ENCODE measurements at places on chromosomes 5 and 9.

DNA sequence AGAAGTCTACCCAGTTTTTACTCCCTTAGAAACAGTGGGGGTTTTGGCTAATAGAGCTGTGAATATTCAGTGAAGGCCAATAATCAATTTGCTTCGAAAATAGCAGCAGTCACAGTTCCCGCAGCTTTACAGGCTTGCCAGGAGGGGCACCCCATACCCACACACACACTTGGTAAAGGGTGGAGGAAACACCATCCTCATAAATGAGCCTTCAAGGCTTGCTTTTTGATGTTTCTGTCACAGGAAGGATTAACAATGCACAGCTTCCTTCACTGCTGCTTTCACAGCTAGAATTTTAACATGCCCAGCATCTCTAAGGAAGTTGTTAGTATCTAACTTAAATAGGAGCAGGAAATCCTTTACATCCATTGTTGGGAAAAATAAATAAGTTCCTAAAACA, 1247.5 kb upstream of the C9orf72 start:
- no peak for DNase-seq

GRCh38 chr9:121281614-121282276, 13.8 kb downstream of the GSN start:
- no peak for DNase-seq

DNA sequence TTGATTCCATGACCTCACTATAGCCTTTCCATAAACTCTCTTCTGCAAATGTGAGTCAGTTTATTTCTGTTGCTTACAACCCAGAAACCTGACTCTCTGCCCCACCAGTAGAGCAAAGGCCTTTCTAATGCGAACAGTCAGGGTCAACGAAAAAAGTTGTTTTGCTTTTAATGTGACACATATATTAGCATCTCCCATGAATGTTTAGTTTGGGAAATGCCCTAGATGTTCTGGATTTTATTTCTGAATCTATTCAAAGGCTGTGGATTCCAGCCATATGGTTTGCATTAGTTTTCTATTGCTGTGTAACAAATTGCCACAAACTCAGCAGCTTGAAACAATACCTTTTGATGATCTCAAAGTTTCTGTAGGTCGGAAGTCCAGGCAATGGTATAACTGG, 193.5 kb downstream of the GNA14 start:
- DNase-seq = no peak

DNA sequence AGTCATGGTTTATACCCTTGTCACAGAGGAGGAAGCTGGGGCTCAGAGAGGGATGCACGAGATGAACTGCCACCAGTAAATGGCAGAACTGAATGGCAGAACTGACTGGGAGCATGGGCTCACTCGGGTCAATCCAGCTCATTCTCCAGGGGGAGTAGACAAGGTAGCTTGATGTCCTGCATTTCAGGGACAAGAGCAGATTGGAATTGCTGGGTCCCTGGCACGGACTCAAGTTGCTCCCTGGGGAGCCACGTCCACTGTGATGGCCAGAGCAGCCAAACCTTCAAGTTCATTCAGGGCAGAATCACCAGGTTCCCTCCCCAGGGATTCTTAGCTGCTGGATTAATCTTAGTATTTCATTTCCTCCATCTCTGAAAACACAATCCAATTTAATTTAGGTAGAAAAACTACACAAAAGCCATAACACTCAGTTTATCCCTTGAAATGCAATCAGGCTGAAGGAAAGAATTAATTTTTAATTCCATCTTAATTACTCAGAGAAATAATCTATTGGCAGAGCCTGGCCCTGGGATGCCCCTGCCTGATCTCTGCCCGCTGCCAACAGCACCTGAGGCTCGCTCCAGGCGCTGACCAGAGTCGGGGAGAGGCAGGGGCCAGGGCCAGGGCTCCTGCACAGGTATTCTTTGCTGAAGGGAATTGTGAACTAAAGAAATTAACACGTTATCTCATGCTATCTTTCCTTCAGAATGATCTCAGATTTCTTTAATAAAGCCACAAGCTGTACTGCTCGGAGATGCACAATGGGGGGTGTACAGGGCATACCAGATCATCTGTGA, 42.0 kb upstream of the UNC5A start:
- DNase-seq = no peak

DNA sequence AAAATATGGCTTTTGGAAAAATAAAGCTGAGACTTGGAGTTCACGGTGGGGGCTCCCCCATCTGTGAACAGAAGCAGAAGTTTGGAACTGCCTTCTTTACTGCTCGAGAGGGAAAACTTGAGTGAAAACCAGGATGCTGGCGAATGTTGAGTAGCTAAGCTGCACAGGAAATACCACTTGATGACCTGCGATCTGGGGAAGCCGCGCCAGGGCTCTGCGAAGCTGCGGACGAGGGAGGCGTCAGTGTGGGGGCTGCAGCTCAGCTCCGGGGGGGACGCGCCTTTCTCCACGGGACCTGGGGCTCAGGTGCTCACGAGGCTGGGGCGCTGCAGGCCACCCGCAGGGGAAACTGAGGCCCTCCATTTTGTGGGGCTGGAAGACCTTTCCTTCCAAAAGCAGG, 62.3 kb downstream of the TENT4A start:
- DNase-seq = no peak

DNA sequence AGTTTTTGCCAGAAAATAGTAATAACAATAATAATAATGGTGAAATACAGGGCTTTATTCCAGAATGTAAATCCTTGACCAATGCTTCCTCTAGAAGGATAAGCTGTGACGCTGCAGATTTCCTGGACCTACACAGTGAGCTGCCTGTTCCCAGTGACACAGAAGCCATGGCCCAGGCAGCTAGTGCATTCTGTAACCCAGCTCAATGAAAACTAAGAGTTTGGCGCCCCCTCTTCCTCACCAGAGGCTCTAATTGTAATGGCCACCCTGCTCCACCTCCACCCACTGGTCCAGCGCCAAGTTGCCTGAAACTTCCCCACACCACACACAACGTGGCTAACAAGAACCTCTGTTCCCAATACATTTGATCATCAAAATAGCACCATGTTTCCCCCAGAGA, 248.1 kb downstream of the CETN3 start:
- DNase-seq = no peak

DNA sequence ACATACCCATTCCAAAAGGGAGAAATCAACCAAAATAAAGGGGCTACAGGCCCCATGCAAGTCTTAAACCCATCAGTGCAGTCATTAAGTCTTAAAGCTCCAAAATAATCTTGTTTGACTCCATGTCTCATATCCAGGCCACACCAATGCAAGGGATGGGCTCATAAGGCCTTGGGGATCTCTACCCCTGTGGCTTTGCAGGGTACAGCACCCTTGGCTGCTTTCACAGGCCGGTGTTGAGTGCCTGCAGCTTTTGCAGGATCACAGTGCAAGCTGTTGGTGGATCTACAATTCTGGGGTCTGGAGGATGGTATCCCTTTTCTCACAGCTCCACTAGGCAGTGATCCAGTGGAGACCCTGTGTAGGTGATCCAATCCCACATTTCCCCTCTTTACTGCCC, 5.0 kb upstream of the SPINK14 start:
- DNase-seq = no peak

DNA sequence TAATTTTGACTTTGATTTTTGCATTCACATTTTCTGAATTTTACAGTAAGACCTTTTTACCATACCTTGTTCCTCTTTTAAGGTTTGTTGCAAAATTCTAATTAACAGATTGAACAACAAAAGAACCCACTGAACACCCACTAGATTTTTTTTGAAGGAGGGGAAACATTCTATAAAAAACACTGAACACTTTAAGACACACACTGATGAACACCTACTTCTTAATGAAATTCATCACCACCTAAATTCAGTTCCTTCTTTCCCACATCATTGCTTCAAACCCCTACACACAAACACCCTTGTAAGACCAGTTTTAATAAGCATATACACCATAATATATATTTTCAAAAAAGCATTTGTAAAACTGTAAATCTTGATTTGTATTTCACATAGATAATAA, 559.0 kb upstream of the MEF2C start:
- no peak for DNase-seq

- DNase-seq = no peak
These were observed 314.4 kb downstream of the ARL15 start for GRCh38 chr5:53996008-53996407.

DNA sequence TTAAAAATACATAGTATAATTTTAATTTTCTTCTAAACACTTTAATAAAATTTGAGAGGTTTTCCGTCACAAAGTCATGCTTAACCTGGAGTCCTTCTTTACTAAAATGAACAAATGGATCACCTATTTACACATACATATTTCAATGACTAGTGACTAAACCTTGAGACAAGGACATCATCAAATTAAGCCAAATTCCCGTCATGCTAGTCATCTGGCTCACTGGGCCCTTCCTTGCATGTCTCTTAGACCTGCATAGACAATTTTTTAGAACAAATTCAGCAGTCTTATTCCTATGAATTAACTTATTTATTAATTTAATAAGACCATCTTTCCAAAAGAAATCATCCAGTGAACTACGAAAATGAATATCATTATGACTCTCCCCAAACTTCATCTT, 26.6 kb downstream of the ERAP2 start:
- no peak for DNase-seq

DNA sequence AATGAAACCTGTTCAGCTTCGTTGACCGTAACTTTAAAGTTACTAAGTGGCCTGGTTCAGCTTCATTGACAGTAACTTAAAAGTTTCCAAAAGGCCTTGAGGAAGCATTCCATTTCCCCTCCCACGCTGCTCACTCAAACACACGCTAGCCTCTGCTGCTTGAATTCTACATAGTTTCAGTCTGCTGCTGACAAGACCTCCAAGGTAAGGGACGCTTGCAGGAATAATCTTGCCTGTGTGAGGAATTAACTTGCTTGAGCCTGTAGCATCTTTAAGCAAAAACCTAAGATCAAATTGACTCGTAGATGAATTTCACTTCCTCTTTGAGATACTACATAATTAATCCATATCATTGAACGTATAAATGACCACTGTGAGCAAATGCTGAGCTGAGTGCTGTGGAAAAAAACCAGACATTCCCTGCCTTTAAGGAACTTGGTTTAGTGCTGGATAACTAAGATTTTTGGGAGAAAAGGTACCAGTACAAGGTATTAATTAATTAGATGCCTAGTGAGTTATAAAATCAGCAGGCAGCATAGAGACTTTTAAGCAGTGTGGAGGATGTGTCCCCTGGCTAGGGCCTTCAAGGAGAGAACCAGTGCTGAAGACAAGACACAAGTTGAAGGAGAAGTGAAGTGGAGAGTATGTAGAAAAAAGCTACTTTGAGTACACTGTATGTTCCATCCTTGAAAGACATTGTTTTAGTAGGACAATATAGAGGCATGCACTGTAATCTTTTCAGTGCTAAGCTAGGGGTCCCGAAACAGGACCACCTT, 39.2 kb downstream of the GRAMD2B start:
- DNase-seq = no peak

- no peak for DNase-seq
These were observed 96.8 kb upstream of the ITGA2 start for GRCh38 chr5:52892242-52892878.

DNA sequence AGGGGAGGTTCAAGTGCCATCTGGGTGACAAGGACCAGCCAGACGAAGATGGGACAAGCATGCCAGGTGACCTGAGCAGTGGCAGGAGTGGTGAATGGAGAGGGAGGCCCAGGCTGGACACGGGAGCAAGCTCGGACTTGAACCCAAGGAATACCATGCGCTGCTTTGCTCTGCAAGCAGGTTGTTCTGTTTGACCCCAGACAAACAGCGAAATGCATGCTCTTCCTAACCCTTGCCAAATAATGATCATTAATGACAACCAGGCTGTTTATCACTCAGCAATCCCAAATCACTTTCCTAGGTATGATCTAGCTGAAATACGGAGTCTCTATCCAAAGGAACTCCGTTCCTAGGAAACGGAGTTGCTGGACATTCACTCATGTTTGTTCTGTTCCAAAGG, 77.4 kb downstream of the PTPDC1 start:
- DNase-seq = no peak

DNA sequence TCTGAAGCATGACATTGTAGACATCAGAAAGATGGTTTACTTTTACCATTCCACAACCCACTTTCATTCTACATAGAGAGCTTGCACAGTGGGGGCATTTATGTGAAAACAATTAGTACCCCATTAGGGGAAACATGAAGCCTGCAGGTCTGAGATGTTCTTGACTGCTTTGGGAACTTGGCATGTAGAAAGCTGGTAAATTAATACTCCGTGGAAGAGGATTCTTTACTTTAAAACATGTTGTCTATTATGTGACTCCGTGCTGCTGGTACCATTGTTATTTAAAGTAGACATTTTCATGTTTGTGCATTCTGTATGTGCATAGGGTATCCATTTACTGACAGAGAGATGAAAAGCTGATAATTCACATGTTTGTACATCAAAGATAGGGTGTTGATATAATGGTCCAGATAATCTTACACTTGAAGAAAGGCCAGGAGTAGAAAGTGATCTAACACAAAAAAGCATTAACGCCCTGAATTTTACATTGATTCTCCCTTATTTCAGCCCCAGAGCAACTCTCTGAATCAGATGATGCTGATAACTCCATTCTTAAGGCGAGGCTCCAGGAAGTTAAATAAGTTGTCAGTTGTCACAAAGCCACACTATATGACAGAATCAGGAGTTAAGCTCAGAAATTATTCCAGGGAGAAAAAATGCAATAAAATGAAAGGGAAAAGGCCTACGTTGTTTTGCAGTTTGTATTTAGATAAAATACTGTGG, 50.1 kb upstream of the CD180 start:
- DNase-seq = no peak

- no peak for DNase-seq
These were observed 100.8 kb downstream of the DMXL1 start for GRCh38 chr5:119171686-119172085.

All from CD4-positive, CD25-positive, alpha-beta regulatory T cell (primary cell).